ENCODE measurements at places on chromosomes 5 and 9. TPM values are rescaled to one million over a fixed set of nuclear protein-coding genes. Genes with fewer than 3 reads are reported as not detected.

Gene SLC27A6
- 2.1 TPM for total RNA-seq

GRCh38 chr5:53929570-53929969 lies 369.1 kb downstream of the NDUFS4 start:
- no peaks in the 10 kb centered on the region for H3K4me1 ChIP-seq
- no peak overlapping the region for H3K4me3 ChIP-seq
- no peak overlapping the region for H3K27ac ChIP-seq
- H3K36me3 ChIP-seq = no peaks in the 10 kb centered on the region
- DNase-seq = no peak

Gene SLC6A3
- total RNA-seq = 12.0 TPM

Gene PCDHGB3
- 8.3 TPM for total RNA-seq

GRCh38 chr9:125652759-125653158 lies 54.2 kb downstream of the MAPKAP1 start:
- no peak overlapping the region for H3K4me3 ChIP-seq
- no peak overlapping the region for H3K27ac ChIP-seq
- no peaks in the 10 kb centered on the region for H3K27me3 ChIP-seq

All from spinal cord (tissue), 10 donors.